ENCODE measurements at places on chromosomes 12 and 14.

- no peak for DNase-seq
Measured at GRCh38 chr14:104149278-104149595, 10.8 kb downstream of the KIF26A start.

- no peak for DNase-seq
Measured at GRCh38 chr14:54486685-54487084, 2.1 kb downstream of the GMFB start.

GRCh38 chr12:56220611-56221231, 1.0 kb downstream of the RNF41 start:
- DNase-seq, result peak; percentile 25

DNA sequence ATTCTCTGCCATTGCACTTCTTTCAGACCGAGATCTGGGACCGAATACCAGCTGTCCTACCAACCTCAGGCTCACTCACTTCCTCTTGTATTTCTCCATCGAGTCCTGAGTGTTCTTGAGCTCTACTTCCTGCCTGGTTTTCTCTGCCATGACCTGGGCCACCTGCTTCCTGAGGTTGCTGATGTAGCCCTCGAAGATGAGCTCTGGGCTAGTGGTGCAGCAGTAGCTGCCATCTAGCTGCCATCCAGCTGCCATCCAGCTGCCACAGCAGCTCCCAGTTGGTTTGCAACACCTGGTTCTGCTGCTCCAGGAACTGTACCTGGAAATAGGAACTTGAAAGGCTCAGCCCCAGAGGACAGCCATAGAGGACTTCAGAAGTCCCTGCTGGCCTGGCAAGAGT, 15.0 kb upstream of the KRT73 start:
- no peak for DNase-seq

DNA sequence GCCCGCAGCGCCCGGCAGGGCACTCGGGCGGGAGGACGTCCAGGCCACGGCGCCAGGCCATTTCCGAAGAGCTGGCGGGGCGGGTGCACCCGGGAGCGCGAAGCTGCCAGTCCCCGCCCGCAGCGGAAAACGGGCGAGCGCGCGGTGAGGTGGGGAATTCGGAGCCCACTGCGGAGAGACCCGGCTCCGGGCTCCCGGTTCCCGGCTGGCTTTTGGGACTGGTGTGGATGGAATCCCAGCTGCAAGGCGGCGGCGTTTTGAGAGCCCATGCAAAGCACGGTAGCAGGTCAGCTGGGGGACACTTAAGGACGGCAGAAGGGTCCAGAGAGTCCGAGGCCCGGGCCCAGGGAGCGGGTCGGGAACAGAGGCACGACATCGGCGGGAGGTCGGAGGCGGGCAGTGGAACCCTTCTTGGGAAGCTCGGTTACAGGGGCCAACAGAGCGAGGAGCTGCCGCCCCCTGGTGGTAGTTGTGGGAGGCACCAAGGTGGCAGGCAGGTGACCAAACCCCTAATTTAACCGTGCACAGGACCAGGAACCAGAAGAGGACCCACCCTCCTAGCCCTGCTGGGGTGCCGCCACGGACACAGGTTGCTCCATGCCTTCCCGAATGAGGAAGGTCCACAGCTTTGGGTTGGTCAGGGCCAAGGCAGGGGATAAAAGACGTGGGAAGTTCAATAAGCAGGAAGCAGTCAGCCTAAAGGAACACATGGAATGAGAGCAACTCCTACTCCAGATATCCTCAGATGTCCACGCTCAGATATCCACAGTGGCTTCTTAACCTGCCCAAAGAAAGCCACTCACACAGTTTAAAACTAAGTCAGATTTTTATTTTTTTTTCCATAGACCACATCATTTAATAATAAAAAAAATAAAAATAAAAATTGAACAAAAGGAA, 685 bp upstream of the CDH24 start:
- DNase-seq, result no peak

DNA sequence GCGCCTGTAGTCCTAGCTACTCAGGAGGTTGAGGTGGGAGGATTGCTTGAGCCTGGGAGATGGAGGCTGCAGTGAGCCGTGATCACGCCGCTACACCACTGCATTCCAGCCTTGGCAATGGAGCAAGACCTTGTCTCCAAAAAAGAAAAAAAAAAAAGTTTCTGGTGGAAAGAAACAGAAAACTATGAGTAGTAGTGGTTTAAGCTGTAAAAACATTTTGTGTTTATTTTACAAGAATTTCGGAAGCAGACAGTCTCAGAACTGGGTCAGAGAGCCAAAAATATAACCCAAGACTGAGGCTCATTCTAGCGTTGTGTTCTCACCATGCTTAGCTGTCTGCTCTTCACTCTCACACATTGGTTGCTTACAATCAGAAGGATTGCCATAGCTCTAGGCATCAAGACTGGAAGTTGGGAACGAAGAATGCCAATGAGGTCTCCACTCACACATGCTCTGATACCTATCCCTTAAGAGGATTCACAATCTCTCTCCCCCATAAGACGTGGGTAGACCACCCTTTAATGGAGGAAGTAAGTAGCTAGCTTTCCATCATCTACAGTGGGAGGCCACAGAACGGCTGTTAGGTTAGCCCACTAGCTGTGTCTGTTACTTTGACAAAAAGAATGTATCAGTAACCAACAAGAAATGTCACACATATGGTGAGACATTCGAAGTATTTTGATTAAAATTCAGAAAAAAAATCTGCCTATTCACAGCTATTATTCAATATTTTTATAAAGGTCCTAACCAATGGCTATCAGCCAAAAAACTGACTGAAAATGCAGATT, 117.6 kb upstream of the RASSF8 start:
- DNase-seq, result no peak

GRCh38 chr14:68932686-68933085, 46.4 kb downstream of the ACTN1 start:
- DNase-seq, result no peak

- no peak for DNase-seq
Measured at GRCh38 chr12:58171914-58172313, 230.5 kb downstream of the ATP23 start.

DNA sequence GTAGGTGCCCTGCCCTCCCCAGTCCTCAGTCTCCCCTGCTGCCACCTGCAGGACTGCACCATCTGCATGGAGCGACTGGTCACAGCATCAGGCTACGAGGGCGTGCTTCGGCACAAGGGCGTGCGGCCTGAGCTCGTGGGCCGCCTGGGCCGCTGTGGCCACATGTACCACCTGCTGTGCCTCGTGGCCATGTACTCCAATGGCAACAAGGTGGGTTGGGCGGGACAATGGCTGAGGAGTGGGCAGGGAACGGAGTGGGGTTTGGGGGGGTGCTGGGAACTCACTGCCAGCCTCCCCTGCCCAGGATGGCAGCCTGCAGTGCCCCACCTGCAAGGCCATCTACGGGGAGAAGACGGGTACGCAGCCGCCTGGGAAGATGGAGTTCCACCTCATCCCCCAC, 38.2 kb downstream of the DTX1 start:
- DNase-seq, result no peak

DNA sequence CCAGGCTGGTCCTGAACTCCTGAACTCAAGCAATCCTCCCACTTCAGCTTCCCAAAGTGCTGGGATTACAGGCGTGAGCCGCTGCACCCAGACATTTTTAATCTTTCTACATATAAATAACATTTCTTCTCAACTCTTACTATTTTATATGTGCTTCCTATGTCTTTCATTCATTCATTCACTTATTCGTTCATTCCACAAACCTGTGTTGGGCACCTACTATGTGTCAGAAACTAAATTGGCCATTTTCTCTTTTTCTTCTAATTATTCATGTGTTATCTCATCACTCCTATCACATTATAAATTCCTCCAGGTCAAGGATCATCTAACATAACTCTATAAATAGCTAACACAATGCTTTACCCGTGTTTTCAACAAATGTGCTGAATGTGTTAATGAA, 23.7 kb downstream of the FOXA1 start:
- no peak for DNase-seq

GRCh38 chr12:105741786-105742566, 396.8 kb downstream of the NUAK1 start:
- DNase-seq, result no peak

DNA sequence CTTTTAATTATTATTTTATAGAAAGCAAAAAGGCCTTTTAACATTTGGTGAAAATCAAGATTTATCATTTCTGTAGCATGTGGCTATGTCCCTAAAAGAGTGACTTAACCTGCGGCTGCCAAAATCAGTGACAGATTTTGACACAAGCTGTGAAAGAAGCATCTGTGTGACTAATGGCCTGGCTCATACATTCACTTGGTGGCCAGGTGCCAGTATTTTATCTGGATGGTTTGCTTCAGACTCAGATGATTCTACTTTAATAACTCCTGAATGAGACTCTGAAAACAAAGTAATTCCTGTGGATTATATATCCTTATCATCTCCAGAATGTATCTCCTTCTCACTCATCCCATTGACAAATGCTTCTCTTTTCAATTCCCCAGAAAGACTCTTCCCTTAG, 103.0 kb downstream of the FSCB start:
- DNase-seq, result no peak

DNA sequence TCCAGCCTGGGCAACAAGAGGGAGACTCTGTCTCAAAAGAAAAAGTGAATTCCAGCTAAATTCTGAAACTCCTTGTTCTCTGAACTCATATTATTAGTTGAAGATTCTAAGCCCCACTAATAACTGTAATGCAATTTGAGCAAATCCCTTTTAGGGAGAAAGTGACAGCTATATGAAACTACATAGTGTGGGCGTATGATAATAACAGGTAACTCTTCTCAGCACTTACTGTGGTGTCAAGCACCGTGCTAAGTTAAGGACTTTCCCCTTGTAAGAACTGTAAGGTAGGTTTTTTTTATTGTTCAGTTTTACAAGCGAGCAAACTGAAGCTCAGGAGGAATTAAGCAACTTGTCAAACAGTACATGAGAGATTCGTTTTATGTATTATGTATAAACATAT, 5.4 kb downstream of the ANKRD13A start:
- DNase-seq, result no peak

Measured in kidney glomerular epithelial cell (primary cell).